ENCODE measurements at places on chromosomes 5 and 9. TPM values are rescaled to one million over a fixed set of nuclear protein-coding genes. Genes with fewer than 3 reads are reported as not detected.

The ZSWIM6 gene
- 10.9 TPM for total RNA-seq

The TNFSF15 gene
- 0.09 TPM for total RNA-seq

The ALDH7A1 gene
- 52.8 TPM for total RNA-seq

The SPINK4 gene
- not detected for total RNA-seq

The TOR4A gene
- total RNA-seq: 5.8 TPM

Data from bronchial smooth muscle cell (primary cell).